OCI-LY7 (cell line): ENCODE measurements at places on chromosomes 2 and 18. TPM values are rescaled to one million over a fixed set of nuclear protein-coding genes. Genes with fewer than 3 reads are reported as not detected.

Gene KCTD18
- 16.2 and 20.0 TPM in 2 replicates for total RNA-seq

Gene NMUR1
- total RNA-seq = not detected in 2 replicates

Gene KLHL14
- total RNA-seq = 0.33 and 0.57 TPM in 2 replicates

Gene CFAP210
- not detected in 2 replicates for total RNA-seq

Gene TUBA4B
- 0.28 TPM in 1 of 2 replicates, not detected in the other for total RNA-seq

GRCh38 chr2:223477318-223477717, 124.8 kb downstream of the SCG2 start:
- no peak for DNase-seq

GRCh38 chr18:78563110-78563509, 416.5 kb upstream of the SALL3 start:
- DNase-seq = no peak

DNA sequence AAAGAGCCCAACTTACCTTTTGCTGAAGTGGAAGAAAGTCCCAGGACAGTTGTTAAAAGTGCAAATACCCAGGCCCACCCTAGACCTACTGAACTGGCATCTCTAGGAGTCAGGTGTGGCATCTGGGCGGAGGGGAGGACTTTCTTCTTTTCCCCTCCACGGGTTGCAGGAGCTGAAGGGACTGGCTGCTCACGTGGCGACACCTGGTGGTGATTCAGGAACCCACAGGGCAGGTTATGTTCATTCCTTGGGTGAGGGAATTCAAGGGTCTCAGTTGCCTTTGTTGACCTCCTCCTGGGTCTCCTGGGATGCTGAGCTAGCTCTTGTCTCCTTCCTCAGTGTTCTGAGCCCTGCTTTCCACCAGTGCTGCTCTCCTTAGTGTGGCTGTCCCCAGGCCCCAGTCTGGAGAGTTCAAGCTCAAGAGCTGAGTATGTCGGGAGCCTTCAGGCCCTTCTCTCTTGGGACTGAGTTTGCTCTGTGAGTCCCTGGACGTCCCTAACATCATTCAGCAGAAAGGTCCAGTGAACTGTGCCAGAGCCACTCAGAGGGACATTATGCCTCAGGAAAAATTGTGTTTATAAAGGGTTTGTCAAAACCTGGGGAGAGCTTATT, 56.9 kb downstream of the DYSF start:
- DNase-seq = peak; percentile 71

DNA sequence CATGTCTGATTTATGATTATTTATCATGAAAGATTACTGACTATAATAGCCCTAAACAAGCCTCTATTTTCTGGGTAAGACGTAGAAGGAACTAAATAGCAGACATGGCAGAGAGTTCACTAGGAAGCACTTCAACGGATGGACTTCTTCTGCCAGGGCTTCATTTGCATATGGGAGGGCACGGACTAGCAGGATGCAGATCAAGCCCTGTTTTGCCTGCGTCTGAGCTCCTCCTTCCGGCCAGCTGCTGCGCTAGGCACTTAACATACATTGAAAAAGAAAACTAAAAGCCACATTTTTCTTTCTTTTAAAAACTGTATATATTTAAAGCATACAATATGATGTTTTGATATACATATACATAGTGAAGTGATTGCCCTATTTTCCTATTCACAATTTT, 340.0 kb upstream of the MEX3C start:
- DNase-seq = peak; percentile 45

- DNase-seq = no peak
Measured at GRCh38 chr2:41040782-41041520, 589.1 kb upstream of the SLC8A1 start.

GRCh38 chr2:217086038-217086522, 226.2 kb upstream of the TNP1 start:
- DNase-seq = no peak

- DNase-seq = no peak
Measured at GRCh38 chr2:20990442-20991430, 53.1 kb downstream of the APOB start.

GRCh38 chr18:63676526-63677323, 15.0 kb upstream of the SERPINB3 start:
- DNase-seq = peak; percentile 2

DNA sequence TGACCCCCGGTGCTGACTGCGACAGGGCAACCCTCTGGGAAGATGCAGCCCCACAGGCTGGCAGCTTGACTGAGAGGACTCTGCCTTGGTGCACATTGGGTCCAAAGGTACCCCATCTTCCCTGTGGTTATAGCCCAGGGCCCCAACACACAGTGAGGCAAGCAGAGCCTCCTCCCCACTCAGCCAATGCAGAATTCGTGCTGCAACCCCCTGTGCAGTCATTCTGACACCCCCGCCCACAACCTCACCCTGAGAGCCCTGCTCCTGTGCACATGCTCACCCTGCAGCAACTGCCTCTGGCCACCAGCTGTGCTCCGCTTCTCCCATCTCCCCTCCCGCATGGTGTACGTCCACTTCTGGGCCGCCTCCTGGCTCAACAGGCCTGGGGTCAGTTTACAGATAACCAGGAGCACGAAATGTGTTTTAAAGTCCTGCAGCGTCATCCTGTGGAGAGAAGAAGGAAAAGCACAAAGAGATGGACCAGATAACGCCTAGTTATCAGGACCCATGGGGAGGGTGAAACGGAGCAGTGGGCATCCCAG, 24.4 kb downstream of the CAPN14 start:
- no peak for DNase-seq

DNA sequence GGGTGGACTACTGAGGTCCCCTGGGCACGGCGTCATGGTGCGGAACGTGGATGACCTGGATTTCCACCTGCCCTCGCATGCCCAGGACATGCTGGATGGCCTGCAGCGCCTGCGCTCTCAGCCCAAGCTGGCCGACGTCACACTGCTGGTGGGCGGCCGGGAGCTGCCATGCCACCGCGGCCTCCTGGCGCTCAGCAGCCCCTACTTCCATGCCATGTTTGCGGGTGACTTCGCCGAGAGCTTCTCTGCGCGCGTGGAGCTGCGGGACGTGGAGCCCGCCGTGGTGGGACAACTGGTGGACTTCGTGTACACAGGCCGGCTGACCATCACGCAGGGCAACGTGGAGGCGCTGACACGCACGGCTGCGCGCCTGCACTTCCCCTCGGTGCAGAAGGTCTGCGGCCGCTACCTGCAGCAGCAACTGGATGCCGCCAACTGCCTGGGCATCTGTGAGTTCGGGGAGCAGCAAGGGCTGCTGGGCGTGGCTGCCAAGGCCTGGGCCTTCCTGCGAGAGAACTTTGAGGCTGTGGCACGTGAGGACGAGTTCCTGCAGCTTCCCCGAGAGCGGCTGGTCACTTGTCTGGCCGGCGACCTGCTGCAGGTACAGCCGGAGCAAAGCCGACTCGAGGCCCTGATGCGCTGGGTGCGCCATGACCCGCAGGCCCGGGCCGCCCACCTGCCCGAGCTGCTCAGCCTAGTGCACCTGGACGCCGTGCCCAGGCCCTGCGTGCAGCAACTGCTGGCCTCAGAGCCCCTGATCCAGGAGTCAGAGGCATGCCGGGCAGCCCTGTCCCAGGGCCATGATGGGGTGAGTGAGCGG, 2.5 kb downstream of the KLHL30 start:
- no peak for DNase-seq
